ENCODE measurements at places on chromosomes 13 and 19.

DNA sequence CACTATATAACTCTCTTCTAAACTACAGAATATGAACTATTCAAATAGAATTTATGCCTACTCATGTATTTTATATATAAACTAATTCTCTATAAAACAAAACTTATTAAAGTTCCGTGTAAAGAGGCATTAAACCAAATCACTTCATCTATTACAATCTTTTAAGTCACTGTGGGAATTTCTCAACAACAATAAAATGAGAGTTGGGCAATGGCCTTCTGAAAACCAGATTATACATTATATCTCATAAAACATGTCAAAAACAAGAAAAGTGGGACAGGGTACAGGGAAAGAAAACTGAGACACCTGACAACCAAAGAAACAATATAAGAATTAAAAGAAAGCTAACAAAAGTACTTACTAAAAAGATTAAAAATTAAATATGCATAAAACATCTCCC is 145.2 kb downstream of the DIAPH3 start:
- no peak for DNase-seq

DNA sequence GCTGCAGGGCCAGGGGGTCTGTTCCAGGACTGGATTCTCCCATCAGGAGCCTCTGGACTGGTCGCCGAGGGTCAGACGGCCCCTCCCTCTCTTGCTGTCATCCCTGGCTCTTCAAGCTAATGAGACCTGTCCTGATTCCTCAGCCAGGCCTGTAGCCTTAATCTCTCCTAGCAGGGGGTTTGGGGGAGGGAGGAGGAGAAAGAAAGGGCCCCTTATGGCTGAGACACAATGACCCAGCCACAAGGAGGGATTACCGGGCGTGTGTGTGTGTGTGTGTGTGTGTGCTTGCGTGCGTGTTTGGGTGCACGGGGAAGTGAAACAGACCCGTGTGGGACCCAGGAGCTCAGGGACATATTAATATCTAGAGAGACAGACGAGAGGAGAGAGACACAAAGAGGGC is 1.9 kb upstream of the CRX start:
- no peak for DNase-seq

GRCh38 chr13:35789335-35790165 is 313.1 kb upstream of the MAB21L1 start:
- DNase-seq = no peak

GRCh38 chr19:47227352-47228167 is 3.4 kb downstream of the BBC3 start:
- DNase-seq = no peak

GRCh38 chr13:56530096-56530495 is 610.6 kb upstream of the PRR20A start:
- no peak for DNase-seq

GRCh38 chr13:107883561-107884175 is 331.7 kb downstream of the LIG4 start:
- DNase-seq = no peak

DNA sequence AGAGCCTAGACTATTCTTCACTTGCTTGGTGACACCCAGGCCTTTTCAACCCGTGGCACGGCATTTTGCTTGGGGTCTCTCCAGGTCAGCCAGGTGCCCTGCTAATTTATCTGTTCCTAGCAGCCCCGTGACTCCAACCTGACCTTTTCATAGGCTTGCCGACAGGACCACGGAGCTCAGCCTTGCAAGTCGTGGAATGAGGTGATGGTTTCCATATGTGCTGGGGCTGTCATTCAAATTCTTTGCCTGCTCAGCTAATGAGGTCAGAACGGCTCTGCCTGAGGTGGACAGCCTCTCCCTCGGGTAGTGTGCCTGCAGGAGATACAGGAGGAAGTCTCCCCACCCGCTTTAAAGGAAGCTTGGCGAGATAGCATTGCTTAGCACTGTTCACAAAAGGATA is 61.0 kb downstream of the SHISA2 start:
- no peak for DNase-seq

DNA sequence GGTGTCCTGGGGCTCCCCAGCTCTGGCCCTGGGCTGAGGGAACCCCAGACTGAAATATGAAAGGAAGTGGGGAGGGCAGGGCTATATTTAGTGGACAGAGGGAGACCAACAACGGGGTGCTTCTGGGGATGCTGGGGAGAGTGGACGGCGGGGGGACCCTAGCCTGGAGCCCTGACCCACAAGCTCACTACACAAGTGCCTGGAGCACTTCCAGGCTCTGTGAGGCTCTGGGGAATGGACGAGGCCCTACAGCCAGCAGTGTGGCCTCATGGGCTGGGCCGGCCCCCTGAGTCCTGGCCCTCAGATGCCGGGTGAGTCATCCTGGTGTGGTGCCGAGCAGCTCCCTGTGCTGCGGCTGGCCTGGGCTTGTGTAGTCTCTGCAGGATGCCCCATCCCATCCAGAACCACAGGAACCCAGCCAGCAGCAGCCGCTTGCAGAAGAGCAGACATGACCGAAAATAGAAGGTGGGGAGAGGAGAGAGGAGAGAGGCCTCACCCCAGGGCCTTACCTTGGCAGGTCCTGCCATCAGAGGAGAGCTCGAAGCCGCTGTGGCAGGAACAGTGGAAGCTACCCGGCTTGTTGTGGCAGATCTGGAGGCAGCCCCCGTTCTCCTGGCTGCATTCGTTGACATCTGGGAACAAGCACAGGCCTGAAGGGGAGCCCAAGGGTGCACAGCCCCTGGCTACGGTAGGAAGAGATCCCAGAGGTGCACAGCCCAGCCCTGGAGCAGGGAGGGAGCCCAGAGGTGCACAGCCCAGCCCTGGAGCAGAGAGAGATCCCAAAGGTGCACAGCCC is 26.1 kb downstream of the GAS6 start:
- no peak for DNase-seq

All from chondrocyte (in vitro differentiated cells).